ENCODE measurements at places on chromosomes 13 and 19.

DNA sequence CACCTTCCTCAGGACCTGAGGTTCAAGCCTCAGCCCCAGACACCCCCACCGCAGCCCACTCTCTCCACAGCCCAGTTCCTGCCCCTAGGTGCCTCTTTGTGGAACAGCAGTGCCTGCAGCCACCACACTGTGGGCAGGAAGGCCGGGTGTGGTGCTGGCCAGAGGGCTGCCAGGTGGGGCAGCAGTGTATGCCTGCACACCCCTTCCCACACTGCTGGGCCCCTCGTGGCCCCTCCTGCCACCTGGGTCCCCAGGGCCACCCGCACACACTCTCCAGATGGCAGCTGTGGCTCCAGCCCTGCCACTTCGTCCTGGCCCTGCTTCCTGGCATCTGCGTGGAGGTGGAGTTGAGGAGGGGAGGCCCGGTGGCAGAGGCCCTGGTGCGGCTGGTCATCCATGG lies 35.1 kb downstream of the HPN start:
- no peak for DNase-seq

- DNase-seq = no peak
These were observed 6.3 kb downstream of the ZNF71 start for GRCh38 chr19:56601375-56601774.

GRCh38 chr13:23129331-23129730 lies 51.4 kb upstream of the SGCG start:
- peak; percentile 29 for DNase-seq

GRCh38 chr13:35830850-35831450 lies 300.2 kb downstream of the DCLK1 start:
- DNase-seq = no peak

DNA sequence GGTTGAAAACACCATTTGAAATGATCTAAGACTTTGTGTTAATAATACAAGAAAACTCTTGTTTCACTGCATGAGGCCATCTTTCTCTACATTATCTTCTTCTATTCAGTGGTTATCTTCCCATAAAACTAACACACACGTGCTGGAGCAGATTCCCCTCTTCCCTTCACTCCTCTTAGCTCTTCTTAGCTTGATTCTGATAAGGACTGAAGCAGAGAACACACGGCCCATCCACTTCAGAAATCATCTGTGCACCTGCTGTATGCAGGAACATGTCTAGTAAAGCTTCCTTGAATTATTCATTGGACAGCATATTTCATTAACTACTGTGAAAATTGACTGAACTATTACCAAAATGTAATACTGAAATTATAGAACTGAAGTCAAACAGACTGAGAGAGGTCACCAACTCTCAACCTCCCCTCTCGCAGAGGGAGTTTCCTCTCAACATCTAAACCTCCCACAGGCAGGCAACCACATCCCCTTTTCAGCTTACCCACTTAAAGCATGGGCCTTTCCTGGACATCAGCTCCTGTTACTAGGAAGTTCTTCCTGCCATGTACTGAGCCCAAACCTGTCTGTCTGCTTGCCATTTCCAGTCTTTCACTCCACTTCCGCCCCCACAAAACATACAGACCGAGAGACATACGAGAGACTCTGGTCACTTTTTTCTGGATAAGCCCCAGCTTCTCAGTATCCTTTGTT lies 113.9 kb downstream of the CRYL1 start:
- DNase-seq = peak; percentile 78

- no peak for DNase-seq
These were observed 36.6 kb upstream of the ZSCAN5A start for GRCh38 chr19:56351208-56351607.

- peak; percentile 37 for DNase-seq
These were observed 16.4 kb upstream of the KCNN1 start for GRCh38 chr19:17950310-17951156.

DNA sequence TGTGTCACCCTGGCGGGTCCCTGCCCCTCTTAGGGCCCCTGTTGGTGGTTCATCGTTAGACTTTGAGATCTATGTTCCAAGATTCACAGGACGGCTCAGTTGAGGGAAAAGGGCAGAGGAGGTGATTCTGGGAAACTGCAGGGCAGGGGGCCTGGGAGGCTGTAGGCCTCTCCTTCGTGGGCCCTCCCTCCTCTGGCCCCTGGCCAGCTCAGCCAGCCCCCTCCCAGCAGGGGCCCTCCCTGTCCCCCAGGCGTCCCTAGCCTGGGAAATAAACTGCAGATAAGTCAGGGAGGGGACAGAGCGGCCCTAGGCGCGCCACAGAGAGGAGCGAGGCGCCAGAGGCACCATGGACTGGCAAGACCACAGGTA lies 6.5 kb downstream of the HIF3A start:
- no peak for DNase-seq

- DNase-seq = no peak
These were observed 1090.4 kb downstream of the PCDH9 start for GRCh38 chr13:66139701-66140100.

- DNase-seq = peak; percentile 15
These were observed 86.2 kb upstream of the HTR2A start for GRCh38 chr13:46982856-46983582.

GRCh38 chr19:38781058-38781457 lies 7.7 kb upstream of the LGALS7 start:
- DNase-seq = no peak

- DNase-seq = peak; percentile 32
These were observed 277.9 kb downstream of the ZNF536 start for GRCh38 chr19:30649934-30650614.

DNA sequence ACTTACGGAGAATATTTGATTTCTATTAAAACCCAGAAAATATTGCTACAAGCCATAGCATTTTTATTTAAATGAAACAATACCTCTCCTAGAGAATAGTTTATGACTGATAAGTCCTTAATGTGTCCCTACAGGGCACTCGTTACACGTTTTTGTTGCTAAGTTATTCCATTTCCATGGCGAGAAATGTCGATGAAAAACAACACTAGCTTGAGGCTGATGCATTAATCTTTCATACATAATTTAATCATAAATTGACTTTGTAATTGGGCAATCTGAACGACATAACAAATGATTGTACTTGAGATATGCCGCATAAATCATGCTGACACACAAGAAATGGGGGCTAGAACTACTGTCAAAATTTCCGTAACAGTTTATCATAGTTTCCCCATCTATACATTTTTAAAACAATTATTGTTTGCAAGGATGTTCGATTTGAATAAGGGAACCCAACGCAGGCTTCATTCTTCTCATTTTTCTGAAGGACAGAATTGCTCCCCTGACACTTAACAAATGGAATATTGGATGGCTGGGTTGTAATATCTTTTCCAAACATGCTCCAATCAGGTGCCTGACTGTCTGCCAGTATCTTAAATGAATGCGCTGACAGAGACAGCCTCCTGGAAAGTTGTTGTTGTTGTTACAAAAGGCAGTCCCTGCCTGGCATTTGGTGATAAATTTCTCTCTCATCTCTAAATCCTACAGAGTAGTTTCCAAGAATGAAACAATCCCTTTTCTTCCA lies 61.9 kb downstream of the FLT1 start:
- no peak for DNase-seq

DNA sequence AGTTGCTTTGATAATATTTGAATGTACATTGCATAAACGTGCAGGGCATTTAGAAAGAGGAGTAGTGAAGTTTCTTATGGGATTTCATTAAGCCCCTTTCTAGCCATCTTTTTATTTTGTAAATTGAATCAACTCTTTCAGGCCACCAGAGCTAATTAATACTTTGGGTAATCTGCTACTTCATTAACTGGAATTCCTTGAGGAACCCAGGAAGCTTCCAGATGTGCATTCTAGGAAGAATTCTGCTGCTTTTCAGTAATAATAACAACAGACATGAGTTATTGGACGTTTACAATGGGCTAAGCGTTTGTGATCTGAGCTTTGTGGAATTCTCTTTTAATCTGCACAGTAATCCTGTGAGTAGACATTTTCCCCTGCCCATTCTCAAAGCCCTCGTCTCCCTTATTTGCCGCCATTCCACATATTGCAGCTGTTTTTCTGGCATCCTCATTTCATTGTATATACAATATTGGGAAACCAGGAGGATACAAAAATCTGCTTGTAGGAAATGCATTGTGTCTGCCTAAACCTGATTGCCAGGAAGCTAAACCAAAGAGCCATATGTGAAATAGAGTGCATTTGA lies 103.9 kb downstream of the HS6ST3 start:
- no peak for DNase-seq

- DNase-seq = no peak
These were observed 194.5 kb downstream of the NBEA start for GRCh38 chr13:35136585-35136984.

GRCh38 chr13:110834572-110834971 lies 80.3 kb downstream of the ANKRD10 start:
- no peak for DNase-seq

GRCh38 chr13:51246418-51247277 lies 24.4 kb downstream of the FAM124A start:
- no peak for DNase-seq

GRCh38 chr19:40799558-40800338 lies 757 bp downstream of the EGLN2 start:
- DNase-seq = peak; percentile 56

DNA sequence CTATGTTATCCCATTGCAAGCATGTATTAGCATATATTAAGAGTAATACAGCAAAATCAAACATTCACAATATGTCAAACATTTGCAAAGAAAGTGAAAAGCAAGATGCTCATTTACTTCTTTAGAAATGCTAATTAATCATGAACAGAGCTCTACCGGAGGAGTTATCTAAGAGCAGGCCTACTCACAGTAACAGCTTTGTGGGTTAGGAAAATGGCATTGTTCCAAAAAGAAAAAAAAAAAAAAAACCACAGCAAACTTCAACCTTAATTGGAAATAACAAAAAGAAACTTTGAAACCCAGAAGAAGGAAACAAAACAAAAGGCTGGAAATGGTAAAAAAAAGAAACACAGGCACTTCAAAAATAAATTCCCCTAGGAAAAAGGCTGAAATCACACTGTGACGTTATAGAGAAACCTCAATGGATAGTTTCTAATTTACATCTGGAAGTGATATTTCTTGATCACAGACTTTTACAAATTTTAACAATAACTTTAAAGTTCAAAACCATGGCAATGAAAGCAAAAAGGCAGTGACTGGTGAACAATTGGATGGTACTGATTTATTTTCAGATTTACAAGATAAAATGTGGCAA lies 1236.8 kb upstream of the SPRY2 start:
- no peak for DNase-seq

DNA sequence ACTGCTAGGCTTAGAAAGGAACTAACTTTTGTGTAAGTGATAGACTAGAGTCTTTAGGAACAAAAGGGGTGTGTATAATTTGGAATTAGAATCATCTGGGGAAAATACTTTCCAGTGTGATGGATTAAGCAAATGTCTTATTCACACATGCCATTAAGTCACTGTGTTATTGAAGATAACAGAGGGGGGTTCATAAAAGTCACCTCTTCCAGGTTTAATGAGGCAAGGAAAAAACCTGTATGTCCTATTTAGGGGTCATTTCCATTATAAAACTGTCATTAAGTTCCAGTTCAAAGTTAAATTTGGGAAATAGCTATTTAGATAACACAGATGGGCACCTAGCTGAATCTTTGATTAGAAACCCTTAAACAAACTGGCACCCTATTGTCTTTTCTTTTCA lies 505.0 kb upstream of the GPC6 start:
- no peak for DNase-seq

DNA sequence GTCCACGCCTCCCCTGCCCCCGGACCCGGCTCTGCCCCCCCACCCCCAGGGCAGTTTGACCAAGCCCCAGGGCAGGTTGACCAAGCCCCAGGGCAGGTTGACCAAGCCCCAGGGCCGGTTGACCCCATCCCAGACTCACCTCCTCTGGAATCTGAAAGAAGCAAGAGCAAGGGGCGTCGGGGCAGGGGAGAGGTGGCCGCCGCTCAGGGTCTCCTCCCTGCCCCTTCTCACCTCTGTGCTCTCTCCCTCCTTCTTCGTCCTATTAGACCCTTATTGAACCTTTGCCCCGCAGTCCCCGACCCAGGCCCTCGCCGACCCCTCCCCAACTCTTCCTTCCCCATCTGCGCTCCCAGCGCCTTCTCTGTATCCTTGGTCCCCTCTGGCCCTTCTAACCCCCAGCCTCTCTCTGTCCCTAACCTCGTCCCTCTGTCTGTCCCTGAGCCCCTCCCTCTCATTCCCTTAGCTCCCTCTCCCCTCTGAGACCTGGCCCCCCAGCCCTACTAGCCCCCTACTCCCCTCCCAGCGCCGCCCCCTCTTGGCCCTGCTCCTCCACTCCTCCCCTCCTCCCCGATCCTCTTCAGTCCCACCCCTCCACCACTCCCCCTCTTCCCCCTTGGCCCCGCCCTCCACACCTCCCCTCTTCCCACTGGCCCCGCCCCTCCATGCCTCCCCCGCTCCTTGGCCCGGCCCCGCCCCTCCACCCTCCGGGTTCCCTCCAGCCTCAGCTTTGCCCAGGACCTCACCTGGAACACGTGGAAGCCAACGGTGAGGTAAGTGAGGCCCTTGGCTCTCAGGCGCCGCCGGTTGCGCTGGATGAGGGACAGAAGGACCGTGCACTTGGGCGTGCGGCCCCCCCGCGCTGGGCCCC lies 7.6 kb downstream of the CAPN12 start:
- peak; percentile 21 for DNase-seq

GRCh38 chr19:28539759-28540158 lies 673.2 kb downstream of the UQCRFS1 start:
- DNase-seq = no peak

DNA sequence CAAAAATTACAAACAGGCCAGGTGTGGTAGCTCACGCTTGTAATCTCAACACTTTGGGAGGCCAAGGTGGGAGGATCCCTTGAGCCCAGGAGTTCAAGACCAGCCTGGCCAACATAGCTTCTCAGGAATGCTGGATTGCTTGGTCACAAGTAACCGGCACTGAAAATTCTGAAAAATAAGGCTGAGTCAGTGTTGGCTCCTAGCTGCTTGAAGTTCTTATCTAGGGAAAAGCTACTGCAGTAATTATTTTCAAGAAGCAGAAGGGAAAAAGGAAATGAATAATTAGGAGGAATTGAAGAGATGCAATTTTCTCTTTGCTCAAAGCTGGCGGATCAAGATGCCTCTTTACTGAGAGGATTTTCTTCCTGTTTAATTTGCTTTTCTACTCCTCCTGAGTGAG lies 75.0 kb upstream of the GTF3A start:
- no peak for DNase-seq

- DNase-seq = no peak
These were observed 25.2 kb downstream of the ZNF383 start for GRCh38 chr19:37243206-37243632.

GRCh38 chr19:16268676-16269319 lies 55.8 kb upstream of the KLF2 start:
- DNase-seq = no peak

GRCh38 chr19:39133431-39134270 lies 8.1 kb downstream of the PAK4 start:
- DNase-seq = peak; percentile 20

GRCh38 chr13:69324090-69324886 lies 783.3 kb upstream of the ATXN8OS start:
- no peak for DNase-seq

- DNase-seq = no peak
These were observed 3.5 kb upstream of the UBAC2 start for GRCh38 chr13:99197117-99197651.

GRCh38 chr19:23718802-23719201 lies 31.8 kb upstream of the ZNF675 start:
- no peak for DNase-seq

GRCh38 chr13:20221772-20222171 lies 10.3 kb downstream of the GJB6 start:
- DNase-seq = peak; percentile 94

GRCh38 chr13:27336014-27336673 lies 65.5 kb downstream of the RASL11A start:
- no peak for DNase-seq
